ENCODE measurements at places on chromosomes 2 and 18.
A peak's percentile ranks its signal among the peaks of the same experiment; 100 is the strongest.

DNA sequence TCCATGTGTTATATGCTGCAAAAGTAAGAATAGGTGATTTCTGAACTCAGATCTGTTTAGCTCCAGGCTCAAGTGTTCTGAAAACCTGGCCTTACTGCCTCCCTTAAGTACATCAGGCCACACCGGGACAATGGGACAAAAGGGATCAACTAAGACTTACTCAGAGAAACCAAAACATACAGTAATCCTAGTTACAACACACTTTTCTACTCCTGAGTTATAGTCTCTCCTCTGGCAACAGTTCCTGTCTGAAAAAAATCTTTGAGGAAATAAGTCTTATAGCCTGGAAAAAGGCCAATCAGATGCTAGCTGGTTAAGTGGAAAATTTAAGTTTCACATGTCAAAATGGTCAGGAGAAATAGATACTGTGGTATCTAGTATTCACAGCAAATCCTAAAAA lies 5.6 kb downstream of the METTL5 start:
- DNase-seq = no peak

- no peak for DNase-seq
Observed at GRCh38 chr18:27636576-27637085, 451.5 kb upstream of the CHST9 start.

DNA sequence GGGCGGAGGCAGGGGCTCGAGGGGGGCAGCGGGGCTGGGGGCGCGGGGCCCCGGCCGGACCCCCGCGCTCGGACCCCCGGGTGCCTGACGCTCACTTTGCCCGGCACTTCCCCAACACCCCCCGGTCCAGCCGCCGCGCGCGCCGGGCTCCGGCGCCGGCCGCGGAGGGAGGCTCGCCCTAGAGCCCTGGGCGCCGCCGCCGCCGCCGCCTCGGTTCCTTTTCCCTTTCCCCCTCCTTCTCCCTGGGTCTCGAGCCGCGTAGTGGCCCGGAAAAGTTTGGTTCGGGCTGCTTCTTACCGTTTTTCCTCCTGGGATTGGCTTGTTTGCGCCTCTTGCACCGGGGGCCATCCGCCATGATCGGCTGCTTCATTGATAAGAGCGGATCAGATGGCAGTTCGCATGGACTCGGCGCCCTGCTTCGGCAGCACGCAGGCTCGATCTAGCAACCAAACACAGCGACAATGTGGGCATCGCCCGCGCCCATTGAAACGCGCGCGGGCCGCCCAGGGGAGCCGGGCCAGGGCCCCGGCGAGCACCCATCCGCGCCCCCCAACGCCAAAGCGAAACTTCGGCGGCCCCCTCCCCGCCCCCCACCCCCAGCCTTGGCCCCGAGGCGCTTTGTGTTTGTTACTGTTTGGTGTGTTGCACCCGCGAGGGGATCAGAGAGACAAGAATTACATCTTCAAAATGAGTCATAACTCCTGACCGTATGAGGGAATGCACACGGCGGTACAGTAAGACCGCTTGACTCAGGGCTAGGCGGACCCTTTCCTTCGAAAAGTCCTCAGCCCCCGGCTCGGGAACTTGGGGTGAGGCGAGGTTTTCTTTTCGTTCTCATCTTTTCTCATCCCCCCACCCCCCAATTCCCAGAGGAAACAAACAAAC lies 2.7 kb downstream of the ZEB2 start:
- peak; percentile 69 for DNase-seq

- DNase-seq = no peak
Observed at GRCh38 chr2:28424799-28425463, 32.3 kb downstream of the FOSL2 start.

DNA sequence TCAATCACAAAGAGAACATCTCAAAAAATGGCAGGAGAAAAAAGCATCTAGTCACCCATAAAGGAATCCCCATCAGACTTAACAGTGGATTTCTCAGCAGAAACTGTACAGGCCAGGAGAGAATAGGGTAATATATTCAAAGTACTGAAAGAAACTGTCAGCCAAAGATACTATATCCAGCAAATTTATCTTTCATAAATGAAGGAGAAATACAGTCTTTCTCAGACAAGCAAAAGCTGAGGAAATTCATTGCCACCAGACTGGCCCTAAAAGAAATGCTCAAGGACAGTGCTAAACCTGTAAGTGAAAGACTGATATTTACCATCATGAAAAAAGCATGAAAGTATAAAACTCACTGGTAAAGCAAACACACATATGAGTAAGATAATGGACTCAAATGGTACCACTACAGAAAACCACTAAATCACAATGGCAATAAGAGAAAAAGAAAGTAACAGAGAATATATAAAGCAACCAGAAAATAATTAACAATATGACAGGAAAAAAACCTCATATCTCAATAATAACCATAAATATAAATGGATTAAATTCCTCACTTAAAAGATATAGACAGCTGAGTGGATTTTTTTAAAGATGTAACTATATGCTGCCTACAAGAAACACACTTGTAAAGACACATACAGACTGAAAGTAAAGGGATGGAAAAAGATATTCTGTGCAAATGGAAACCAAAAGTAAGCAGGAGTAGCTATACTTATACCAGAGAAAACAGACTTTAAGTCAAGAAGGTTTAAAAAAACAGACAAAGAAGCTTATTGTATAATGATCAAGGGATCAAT lies 83.4 kb upstream of the STK39 start:
- DNase-seq = no peak

Measured in CD4-positive, alpha-beta T cell treated with Interleukin-12 subunit alpha and Interleukin-12 subunit beta, for 1 hour (primary cell).